ENCODE measurements at places on chromosomes 11 and 22. TPM values are rescaled to one million over a fixed set of nuclear protein-coding genes. Genes with fewer than 3 reads are reported as not detected.

GRCh38 chr11:15988693-15989231 is 367.6 kb downstream of the SOX6 start:
- no peak for DNase-seq
- H3K36me3 ChIP-seq, result no peaks in the 10 kb centered on the region
- no peaks in the 10 kb centered on the region for H3K27me3 ChIP-seq
- H3K27ac ChIP-seq, result no peak overlapping the region

The TP53I11 gene
- 101 TPM for total RNA-seq

DNA sequence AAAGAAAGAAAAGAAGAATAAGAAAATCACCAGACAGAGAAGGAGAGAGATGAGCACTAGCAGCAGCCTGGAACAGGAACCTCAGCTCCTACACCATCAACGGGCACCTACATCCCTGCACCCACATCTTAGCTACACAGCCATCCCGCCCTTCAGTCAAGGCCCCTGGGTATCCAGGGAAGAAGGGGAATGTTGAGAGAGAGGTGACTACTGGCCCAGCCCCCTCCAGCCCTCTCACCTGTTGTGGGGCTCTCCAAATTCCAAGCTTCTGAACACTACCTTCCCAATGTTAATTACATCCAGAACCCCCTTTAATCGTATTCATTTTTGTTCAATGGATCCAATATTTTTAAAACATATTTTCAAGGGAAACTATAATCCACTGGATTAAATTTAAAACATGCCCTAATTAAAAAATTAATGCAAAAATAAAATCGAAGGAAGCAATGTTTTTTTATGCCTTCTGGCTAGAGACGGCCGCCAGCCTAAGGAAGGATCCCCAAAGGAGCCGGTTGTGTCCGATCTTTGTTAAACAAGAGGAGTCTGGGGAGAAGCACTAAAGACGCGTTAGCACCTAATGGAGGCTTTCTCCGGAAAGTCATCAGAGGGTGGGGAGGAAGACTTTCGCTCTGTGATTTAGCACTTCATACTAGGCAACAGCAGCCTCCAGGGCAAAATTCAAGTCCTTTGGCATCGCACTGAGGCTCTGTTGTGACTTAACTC is 9.5 kb downstream of the TPST2 start:
- H3K27ac ChIP-seq, result no peak overlapping the region
- H3K4me3 ChIP-seq, result no peak overlapping the region
- H3K36me3 ChIP-seq, result no peaks in the 10 kb centered on the region
- no peaks in the 10 kb centered on the region for H3K27me3 ChIP-seq

The HSPB2 gene
- not detected for total RNA-seq

- DNase-seq, result no peak
- no peaks in the 10 kb centered on the region for H3K36me3 ChIP-seq
- no peaks in the 10 kb centered on the region for H3K4me1 ChIP-seq
- H3K27ac ChIP-seq, result no peak within 1 kb of the TSS
- peaks cover 31% of the 10 kb centered on the region for H3K27me3 ChIP-seq
Observed at GRCh38 chr22:26169315-26170111, at the start of gene SEZ6L. TSS of gene SEZ6L (plus strand) at chr22:26169462. CDS start at chr22:26169670, 208 bp downstream.

The ART1 gene
- not detected for total RNA-seq

DNA sequence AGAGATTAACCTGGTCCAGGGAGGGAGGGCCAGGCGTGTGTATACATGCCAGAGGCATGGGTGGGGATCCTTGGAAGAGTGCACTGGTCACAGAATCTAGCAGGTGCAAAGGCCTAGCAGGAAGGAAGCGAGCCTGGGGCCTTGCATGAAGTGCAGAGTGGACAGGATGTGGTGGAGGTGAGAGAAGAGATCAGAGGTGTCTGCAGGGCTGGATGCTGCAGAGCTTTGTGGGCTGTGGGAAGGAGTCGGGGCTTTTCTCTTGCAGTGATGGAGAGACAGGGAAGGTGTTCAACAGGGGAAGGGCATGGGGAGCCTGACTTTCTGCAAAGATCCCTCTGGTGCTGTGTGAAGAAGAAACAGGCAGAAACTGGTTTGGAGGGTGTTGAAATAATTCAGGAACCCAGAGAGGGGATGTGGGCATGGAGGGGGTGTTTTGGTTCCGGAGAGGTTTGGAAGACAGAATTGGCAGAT is 2.5 kb upstream of the TPST2 start:
- H3K4me1 ChIP-seq, result peaks cover 12% of the 10 kb centered on the region
- no peaks in the 10 kb centered on the region for H3K36me3 ChIP-seq
- no peak overlapping the region for H3K4me3 ChIP-seq
- DNase-seq, result no peak
- no peak overlapping the region for H3K27ac ChIP-seq
- H3K27me3 ChIP-seq, result peaks cover 11% of the 10 kb centered on the region

DNA sequence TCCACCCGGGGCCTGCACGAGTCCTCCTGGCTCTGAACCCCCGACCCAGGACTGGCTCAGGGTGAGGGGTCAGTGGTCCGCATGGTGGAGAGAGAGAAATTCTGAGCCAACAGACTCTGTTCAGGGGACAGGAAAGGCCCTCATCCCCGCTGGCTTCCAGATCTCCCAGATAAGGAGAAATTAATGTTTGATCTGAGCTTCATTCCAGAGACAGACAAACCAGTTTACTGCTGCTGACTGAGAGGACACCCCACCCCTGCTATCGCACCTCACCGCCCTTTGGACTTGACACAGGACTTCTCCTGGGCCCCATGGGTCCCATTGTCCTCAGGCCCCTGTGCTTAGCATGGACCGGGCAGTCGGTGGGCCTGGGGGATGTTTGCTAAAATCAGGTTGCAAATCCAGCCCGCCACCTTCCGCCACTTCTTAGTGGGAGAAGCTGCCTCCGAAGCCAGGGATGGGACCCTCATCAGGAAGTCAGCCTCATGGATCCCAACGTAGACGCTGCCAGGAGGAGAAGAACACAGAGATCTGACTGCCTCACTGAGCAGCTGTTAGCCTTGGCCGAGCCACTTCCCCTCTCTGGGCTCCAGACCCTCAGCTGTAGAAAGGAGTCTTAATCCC is 11.2 kb upstream of the UPK3A start:
- no peak overlapping the region for H3K4me3 ChIP-seq
- H3K27me3 ChIP-seq, result peaks cover 5% of the 10 kb centered on the region
- peaks cover 8% of the 10 kb centered on the region for H3K4me1 ChIP-seq
- H3K36me3 ChIP-seq, result no peaks in the 10 kb centered on the region
- DNase-seq, result no peak

- H3K4me3 ChIP-seq, result no peak overlapping the region
- H3K36me3 ChIP-seq, result no peaks in the 10 kb centered on the region
- peak overlapping the region; percentile 24 for H3K27ac ChIP-seq
- H3K27me3 ChIP-seq, result no peaks in the 10 kb centered on the region
Observed at GRCh38 chr11:88398372-88398771, 60.8 kb upstream of the CTSC start.

Data from astrocyte (in vitro differentiated cells and primary cell).